Activated T-cell treated with anti-CD3 and anti-CD28 coated beads for 1 hour (primary cell): ENCODE measurements at places on chromosomes 11 and 22.

DNA sequence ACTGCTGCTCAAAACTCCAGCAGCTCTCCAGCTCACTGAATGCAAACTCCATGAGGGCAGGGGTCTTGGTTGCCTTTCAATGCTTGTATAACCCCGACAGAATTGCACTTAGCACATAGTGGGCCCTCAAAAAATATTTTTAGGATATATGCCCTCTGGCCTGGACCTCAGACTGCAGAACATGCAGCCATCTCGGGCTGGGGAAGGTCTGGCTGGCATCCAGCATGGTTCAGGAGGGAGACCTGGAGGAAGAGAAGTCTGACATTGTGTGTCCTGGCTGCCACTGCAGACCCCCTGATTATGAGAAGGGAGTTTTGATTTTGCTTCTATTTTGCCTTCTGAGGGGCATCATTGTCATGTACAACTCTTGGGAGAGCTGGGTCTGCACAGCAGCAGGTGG, 109.5 kb upstream of the PARVA start:
- no peak for DNase-seq

- DNase-seq = peak; percentile 88
Measured at GRCh38 chr22:23857606-23858483, at the start of gene SLC2A11. SLC2A11 (plus strand) TSS chr22:23857875; CDS start chr22:23858000, 125 bp downstream.

GRCh38 chr22:20218987-20219386, 49.1 kb downstream of the RTN4R start:
- DNase-seq = no peak

DNA sequence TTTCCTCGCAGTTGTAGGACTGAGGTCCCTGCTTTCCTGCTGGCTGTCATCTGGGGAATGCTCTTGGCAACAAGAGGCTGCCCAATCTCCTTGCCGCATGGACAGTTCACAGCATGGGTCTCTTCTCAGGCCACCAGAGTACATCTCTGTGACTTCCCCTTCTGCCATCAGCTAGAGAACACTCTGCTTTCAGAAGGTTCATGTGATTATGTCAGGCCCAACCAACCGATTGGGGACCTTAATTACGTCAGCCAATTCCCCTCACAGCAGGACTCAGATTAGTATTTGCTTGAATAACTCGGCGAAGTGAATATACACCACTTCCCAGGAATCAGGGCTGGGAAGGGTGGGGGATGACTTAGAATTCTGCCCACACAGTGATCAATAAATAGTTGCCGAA, 61.9 kb upstream of the CSNK2A3 start:
- DNase-seq = no peak

GRCh38 chr11:57354699-57355098, 16.5 kb downstream of the P2RX3 start:
- DNase-seq = no peak

DNA sequence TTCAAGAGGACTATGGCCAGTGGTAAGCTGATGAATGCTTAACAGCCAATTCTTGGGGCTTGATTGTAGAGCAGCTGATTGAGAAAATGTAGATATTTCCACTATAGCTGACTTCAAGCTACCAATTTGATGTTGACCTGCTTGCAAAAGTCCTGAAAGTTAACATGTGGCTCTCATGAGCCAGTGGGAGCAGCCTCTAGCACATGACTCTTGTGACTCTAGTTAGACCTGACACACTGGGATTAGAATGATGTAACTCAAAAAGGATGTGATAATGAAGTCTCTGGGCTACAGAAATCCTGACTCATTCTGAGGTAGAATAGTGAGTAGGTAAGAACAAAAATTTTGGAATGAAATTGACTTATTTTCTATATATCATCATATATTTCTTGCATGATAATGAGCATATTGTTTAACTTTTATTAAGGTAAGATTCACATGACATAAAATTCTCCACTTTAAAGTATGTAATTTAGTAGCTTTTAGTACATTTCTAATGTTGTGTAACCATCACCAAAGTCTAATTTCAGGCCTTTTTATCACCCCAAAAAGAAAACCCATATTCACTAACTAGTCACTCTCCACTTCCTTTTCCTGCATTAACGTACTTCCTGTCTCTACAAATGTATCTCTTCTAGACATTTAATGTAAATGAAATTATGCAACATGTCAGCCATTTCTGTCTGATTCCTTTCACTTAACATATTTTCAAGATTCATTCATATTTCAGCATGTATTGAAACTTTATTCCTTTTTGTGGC, 16.1 kb upstream of the OR52H1 start:
- DNase-seq = no peak

GRCh38 chr22:41919357-41920224, 4.7 kb upstream of the SHISA8 start:
- DNase-seq = peak; percentile 26

GRCh38 chr22:40057652-40058051, 62.9 kb downstream of the FAM83F start:
- no peak for DNase-seq

DNA sequence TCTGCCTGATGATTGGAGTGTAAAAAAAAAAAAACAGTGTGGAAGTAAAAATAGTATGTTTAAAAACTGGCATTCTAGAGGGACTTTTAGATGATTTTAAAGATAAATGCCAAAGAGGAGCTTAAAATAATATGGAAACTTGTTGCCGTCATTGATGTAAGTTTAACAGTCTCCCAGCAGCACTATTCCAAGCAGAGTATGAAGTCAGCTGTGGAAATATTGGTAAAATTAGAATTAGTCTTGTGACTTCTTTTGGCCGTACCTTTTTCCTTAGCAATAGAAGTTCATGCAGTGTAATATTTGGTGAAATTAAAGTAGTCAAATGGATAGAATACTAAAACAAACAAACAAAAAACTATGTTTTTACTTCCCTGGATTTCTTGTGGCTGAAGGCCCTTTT, 134.9 kb downstream of the METTL15 start:
- no peak for DNase-seq

GRCh38 chr11:64872790-64873488, 5.5 kb downstream of the EHD1 start:
- no peak for DNase-seq

- no peak for DNase-seq
Measured at GRCh38 chr11:8768625-8769333, 86.2 kb downstream of the RPL27A start.

GRCh38 chr11:95104856-95105255, 15.2 kb downstream of the ENDOD1 start:
- no peak for DNase-seq

DNA sequence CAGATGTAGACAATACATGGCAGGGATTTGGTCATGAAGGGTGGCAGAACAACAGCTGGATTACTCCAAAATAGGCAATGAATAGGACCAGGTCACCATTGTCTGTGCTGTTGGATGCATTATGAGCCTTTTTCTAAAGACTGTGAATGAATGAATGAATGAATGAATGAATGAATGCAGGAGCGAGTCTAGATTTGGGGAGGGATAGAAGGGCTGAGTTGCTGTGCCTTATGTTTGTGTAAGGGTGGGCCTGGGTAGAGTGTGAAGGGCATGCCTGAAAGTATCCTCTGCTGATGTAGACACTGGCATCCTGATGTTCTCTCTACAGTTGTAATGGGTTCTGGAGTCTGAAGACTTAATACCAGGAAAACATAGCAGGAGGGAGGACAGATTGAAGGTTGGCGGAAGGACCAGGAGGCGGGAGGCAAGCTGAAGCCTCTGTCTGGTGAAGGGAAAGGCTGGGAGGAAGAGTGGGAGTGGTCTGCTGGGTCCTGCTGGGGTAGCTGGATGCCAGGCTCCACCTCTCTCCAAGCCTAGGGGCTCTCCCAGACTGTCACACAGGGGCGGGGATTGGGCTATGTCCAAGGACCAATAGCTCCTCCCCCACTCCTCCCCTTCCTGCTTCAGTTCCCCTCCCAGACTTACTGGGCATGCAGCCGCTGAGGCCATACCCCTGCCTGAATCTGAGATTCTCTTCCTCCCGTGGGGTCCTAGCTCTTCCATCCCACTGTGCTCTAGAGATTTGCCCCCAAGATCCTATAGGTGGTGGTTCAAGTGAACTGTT, 4.8 kb downstream of the TRIM3 start:
- DNase-seq = no peak
